ENCODE measurements at places on chromosomes 7 and 10. TPM values are rescaled to one million over a fixed set of nuclear protein-coding genes. Genes with fewer than 3 reads are reported as not detected.

Gene CPSF4
- 41.6 TPM for polyA plus RNA-seq

Gene NPM3
- 50.5 TPM for polyA plus RNA-seq

Gene FLNC
- polyA plus RNA-seq: 12.6 TPM

Gene DNAAF5
- polyA plus RNA-seq: 21.7 TPM

Gene NEBL
- polyA plus RNA-seq: 12.1 TPM

Gene OTUD1
- polyA plus RNA-seq: 13.9 TPM

Gene COX15
- 39.0 TPM for polyA plus RNA-seq

Gene DNAJB6
- 148 TPM for polyA plus RNA-seq

Gene MNX1
- 0.45 TPM for polyA plus RNA-seq

Gene DRGX
- not detected for polyA plus RNA-seq
